ENCODE measurements at places on chromosomes 3 and 15.

GRCh38 chr3:113546414-113546893 is 14.1 kb downstream of the SIDT1 start:
- H3K4me1 ChIP-seq, result no peaks in the 10 kb centered on the region
- no peaks in the 10 kb centered on the region for H3K36me3 ChIP-seq
- no peak for DNase-seq
- H3K27me3 ChIP-seq, result no peaks in the 10 kb centered on the region
- no peak overlapping the region for H3K4me3 ChIP-seq
- no peak overlapping the region for H3K27ac ChIP-seq

DNA sequence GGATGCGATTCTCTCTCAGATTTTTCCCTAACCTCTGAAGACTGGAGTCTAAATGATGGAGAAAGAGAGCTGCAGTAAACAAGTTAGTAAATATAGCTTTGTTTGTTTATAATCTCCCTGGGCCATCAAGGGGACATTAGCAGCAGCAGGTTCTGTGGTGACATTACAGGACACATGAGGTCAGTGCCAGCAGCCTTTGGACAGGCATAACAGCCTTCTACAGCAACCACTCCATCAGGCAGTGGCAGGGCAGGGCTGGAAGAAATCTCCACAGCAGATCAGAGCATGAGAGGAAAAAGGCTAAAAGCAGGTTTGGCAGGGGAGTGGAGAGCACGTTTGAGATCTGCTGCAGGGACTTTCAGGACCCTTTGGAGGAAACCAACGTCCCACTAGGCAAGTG is 127.6 kb upstream of the ACP3 start:
- H3K27me3 ChIP-seq, result no peaks in the 10 kb centered on the region
- no peaks in the 10 kb centered on the region for H3K4me1 ChIP-seq

- no peak overlapping the region for H3K4me3 ChIP-seq
- no peak overlapping the region for H3K27ac ChIP-seq
Observed at GRCh38 chr3:99171800-99172199, 270.3 kb upstream of the DCBLD2 start.

- no peak overlapping the region for H3K27ac ChIP-seq
- no peaks in the 10 kb centered on the region for H3K27me3 ChIP-seq
- DNase-seq, result no peak
- no peak overlapping the region for H3K4me3 ChIP-seq
Observed at GRCh38 chr3:72050048-72050632, 265.2 kb upstream of the PROK2 start.

GRCh38 chr3:35727179-35727578 is 87.9 kb downstream of the ARPP21 start:
- no peaks in the 10 kb centered on the region for H3K27me3 ChIP-seq
- no peaks in the 10 kb centered on the region for H3K4me1 ChIP-seq
- H3K27ac ChIP-seq, result no peak overlapping the region
- H3K36me3 ChIP-seq, result no peaks in the 10 kb centered on the region
- DNase-seq, result no peak
- H3K4me3 ChIP-seq, result no peak overlapping the region

DNA sequence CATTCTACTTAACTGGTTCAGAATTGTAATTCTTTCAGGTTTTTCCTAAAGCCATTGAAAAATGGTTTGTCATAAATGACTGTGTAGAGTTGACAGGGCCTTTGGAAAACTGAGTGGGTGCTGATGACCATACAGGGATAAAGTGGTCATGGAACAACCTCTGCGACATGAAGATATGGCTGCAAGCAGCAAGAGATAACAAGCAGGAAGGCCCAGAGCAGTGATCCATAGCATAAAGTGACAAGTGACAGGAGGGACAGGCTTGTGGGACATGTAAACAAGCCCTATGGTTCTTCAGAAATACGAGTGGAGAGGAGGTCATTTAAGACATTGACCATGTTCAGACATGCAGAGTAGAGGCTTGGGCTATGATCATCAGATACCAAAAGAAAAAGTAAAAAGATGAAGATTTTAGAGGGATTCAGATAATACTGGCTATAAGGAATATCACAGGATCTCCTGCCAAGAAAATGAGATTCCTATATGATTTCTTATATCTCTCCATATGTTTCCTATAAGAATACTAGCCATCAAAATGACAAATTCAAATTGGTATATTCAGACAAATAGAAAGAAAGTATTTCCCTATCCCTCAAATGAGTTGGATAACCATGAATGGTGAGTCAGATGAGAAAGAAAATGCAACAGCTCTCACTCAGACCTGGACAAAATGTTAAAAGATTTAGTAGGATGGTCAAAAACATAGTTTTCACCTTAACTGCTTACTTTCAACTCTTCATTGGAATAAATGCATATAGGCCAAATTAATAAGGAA is 827.6 kb upstream of the CFAP20DC start:
- H3K27me3 ChIP-seq, result no peaks in the 10 kb centered on the region
- no peaks in the 10 kb centered on the region for H3K36me3 ChIP-seq
- H3K27ac ChIP-seq, result no peak overlapping the region
- no peak for DNase-seq
- H3K4me1 ChIP-seq, result no peaks in the 10 kb centered on the region
- H3K4me3 ChIP-seq, result no peak overlapping the region

GRCh38 chr3:187662848-187663409 is 7.3 kb downstream of the SST start:
- H3K36me3 ChIP-seq, result no peaks in the 10 kb centered on the region
- no peaks in the 10 kb centered on the region for H3K27me3 ChIP-seq
- no peak overlapping the region for H3K27ac ChIP-seq
- DNase-seq, result no peak
- H3K4me3 ChIP-seq, result no peak overlapping the region

- no peak overlapping the region for H3K4me3 ChIP-seq
- no peak for DNase-seq
- H3K27me3 ChIP-seq, result no peaks in the 10 kb centered on the region
- no peaks in the 10 kb centered on the region for H3K4me1 ChIP-seq
- no peaks in the 10 kb centered on the region for H3K36me3 ChIP-seq
Observed at GRCh38 chr3:94420931-94421330, 358.1 kb downstream of the NSUN3 start.

- no peak for DNase-seq
- no peaks in the 10 kb centered on the region for H3K36me3 ChIP-seq
- no peaks in the 10 kb centered on the region for H3K4me1 ChIP-seq
Observed at GRCh38 chr15:87743562-87743961, 513.0 kb downstream of the NTRK3 start.

- H3K27me3 ChIP-seq, result no peaks in the 10 kb centered on the region
- no peaks in the 10 kb centered on the region for H3K4me1 ChIP-seq
- no peaks in the 10 kb centered on the region for H3K36me3 ChIP-seq
Observed at GRCh38 chr3:197186887-197187588, 111.4 kb downstream of the DLG1 start.

GRCh38 chr3:71185733-71186455 is 397.6 kb downstream of the FOXP1 start:
- no peaks in the 10 kb centered on the region for H3K4me1 ChIP-seq
- no peak for DNase-seq
- H3K4me3 ChIP-seq, result no peak overlapping the region
- H3K36me3 ChIP-seq, result no peaks in the 10 kb centered on the region
- no peaks in the 10 kb centered on the region for H3K27me3 ChIP-seq

DNA sequence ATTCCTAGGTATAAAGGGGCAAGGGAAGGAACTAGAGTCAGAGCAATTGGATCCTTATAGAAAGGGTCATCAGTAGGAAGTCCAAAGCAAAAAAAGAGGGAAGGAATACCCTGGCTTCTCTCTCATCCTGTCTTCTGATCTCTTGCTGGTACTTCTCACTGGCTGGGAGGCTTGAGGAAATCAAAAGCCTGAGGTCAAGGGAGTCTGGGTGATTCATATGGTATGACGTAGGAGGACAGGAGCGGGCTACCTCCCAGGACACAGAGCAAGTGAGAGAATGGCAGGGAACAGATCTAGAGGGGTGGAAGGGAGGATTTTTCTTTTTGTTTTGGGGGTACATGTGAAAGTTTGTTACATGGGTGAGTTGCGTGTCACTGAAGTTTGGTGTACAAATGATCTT is 76.0 kb downstream of the CFAP20DC start:
- H3K36me3 ChIP-seq, result no peaks in the 10 kb centered on the region
- no peak overlapping the region for H3K4me3 ChIP-seq
- no peaks in the 10 kb centered on the region for H3K27me3 ChIP-seq
- DNase-seq, result no peak

GRCh38 chr3:14766428-14767244 is 52.1 kb upstream of the FGD5 start:
- DNase-seq, result no peak
- H3K27ac ChIP-seq, result no peak overlapping the region
- H3K27me3 ChIP-seq, result no peaks in the 10 kb centered on the region
- no peaks in the 10 kb centered on the region for H3K36me3 ChIP-seq
- no peak overlapping the region for H3K4me3 ChIP-seq

- DNase-seq, result no peak
- peaks cover 30% of the 10 kb centered on the region for H3K4me1 ChIP-seq
- H3K27ac ChIP-seq, result no peak overlapping the region
- peaks cover 2% of the 10 kb centered on the region for H3K36me3 ChIP-seq
- H3K27me3 ChIP-seq, result no peaks in the 10 kb centered on the region
- H3K4me3 ChIP-seq, result no peak overlapping the region
Observed at GRCh38 chr3:53238051-53238850, 17.6 kb downstream of the TKT start.

DNA sequence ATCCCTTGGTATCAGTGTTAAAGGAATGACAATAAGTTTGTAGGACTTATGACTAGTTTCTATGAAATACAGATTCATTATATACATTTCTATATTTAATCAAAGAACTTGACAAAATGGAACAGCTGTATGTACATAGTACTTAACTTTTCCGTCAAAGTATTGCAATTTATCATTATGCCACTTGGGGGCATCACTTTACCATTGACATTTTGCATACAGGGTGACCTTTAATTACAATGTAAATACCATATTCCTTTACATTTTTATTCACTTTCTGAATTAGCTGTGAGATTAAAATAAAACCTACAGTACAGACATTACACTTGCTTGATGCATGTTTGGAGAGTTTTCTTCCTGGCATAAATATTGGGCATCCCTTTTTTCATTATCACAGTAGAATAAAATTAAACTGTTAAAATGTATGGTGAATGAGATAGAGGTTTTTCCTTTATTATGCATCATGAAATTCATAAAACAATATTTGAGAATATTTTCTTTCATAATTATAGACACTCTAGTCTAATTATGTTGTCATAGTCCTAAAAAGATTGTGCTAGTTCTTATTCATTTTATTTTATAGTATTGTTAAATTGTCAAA is 6.9 kb downstream of the NEK11 start:
- H3K4me3 ChIP-seq, result no peak overlapping the region
- H3K27ac ChIP-seq, result no peak overlapping the region
- no peak for DNase-seq
- no peaks in the 10 kb centered on the region for H3K4me1 ChIP-seq
- no peaks in the 10 kb centered on the region for H3K36me3 ChIP-seq
- H3K27me3 ChIP-seq, result no peaks in the 10 kb centered on the region

- no peaks in the 10 kb centered on the region for H3K36me3 ChIP-seq
Observed at GRCh38 chr15:59997070-59997701, 6.9 kb upstream of the FOXB1 start.

DNA sequence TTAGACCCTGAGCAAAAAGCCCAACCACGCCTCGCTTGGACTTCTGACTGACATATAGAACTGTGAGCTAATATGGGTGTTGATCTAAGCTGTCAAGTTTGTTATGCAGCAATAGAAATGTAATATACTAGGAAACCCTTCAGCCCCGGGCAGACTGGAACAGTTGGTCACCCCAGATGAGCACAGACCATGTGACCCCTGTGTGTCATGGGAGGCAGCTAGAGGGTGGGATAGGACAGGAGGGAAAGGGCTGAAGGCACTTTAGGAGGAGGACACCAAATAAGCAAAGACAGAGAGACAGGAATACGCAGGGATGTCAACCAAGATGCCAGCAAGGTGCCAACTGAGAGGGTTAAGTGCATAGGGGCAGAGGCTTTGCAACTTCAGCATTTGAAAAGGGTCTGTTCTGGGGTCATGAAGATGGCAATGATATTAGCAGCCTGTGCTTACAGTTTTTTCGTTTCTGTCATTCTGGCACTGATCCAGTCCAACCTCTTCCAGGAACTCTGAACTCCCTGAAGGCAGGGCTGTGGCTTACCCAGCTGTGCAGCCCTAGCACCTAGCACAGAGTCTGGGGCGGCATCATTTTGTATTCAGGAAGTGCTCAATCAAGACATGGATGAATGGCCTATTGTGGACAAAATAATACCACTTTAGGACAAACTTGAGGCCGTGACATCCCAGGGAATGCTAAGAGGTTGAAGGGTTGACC is 51.4 kb downstream of the HES1 start:
- no peaks in the 10 kb centered on the region for H3K27me3 ChIP-seq
- no peak for DNase-seq
- H3K4me3 ChIP-seq, result no peak overlapping the region
- H3K36me3 ChIP-seq, result no peaks in the 10 kb centered on the region

DNA sequence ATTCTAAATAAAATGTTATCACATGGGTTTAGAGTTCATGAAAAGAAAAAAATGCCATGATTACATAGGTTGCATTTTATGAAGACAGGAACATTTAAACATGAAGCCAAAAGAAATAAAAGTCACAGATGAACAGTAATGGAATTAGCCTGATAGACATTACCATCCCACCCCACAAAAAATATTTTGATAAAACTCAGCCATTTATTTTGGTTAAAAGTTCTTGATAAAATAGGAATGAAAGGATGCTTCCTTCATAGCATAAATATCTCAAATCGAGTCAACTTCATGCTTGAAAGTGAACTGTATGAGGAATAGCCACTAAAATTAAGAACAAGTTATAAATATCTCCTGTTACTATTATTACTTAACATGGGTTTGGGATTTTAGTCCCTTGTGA is 101.9 kb upstream of the TMC3 start:
- H3K27ac ChIP-seq, result no peak overlapping the region
- H3K36me3 ChIP-seq, result no peaks in the 10 kb centered on the region
- H3K4me3 ChIP-seq, result no peak overlapping the region
- no peak for DNase-seq
- no peaks in the 10 kb centered on the region for H3K27me3 ChIP-seq

DNA sequence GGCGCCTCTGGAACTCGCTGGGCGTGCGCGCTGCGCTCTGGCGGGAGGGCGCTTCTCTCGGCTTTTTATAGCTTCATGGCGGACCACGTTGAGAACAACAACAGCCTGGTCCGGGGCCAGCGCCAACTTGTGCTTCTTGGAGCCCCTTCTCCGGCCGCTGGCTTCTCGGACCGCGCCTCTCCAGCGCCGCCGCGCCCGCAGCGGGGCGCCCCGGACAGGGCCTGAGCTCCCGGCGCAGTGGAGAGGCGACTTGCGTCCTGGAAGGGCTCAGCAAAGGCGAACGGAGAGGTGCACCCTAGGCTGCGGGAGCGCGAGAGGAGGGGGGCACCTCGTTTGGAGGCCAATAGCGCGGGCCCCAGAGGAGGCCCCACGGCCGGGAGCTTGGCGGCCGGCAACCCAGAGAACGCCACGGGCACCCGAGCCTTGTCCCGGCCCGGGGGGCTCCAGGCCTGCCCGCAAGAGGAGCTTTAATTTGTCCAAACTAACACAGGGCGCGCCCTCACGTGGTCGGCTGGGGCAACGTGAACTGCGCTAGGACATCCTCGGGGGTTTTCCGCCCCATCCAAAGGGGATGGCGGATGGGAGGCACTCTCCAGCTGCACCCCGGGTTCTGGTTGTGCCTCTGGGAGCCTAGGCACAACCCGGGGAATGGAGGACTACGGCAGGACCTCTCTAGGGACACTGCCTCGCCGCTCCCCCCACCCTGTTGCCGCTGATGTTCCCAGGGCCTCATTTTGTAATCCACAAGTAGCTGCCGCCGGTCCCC is 37.8 kb downstream of the HMCES start:
- DNase-seq, result peak; percentile 83
- H3K4me1 ChIP-seq, result peaks cover 33% of the 10 kb centered on the region
- H3K4me3 ChIP-seq, result peak overlapping the region; percentile 88

- H3K4me3 ChIP-seq, result peak overlapping the region; percentile 79
- peaks cover 31% of the 10 kb centered on the region for H3K4me1 ChIP-seq
- no peaks in the 10 kb centered on the region for H3K36me3 ChIP-seq
- peak overlapping the region; percentile 94 for H3K27ac ChIP-seq
- DNase-seq, result no peak
- H3K27me3 ChIP-seq, result no peaks in the 10 kb centered on the region
Observed at GRCh38 chr3:100399341-100400071, 1.4 kb downstream of the TOMM70 start.

Data from tibial nerve (tissue), 4 donors.